ENCODE measurements at places on chromosomes 1 and 21.

- DNase-seq: no peak
These were observed 1.9 kb downstream of the PODN start for GRCh38 chr1:53063744-53064515.

DNA sequence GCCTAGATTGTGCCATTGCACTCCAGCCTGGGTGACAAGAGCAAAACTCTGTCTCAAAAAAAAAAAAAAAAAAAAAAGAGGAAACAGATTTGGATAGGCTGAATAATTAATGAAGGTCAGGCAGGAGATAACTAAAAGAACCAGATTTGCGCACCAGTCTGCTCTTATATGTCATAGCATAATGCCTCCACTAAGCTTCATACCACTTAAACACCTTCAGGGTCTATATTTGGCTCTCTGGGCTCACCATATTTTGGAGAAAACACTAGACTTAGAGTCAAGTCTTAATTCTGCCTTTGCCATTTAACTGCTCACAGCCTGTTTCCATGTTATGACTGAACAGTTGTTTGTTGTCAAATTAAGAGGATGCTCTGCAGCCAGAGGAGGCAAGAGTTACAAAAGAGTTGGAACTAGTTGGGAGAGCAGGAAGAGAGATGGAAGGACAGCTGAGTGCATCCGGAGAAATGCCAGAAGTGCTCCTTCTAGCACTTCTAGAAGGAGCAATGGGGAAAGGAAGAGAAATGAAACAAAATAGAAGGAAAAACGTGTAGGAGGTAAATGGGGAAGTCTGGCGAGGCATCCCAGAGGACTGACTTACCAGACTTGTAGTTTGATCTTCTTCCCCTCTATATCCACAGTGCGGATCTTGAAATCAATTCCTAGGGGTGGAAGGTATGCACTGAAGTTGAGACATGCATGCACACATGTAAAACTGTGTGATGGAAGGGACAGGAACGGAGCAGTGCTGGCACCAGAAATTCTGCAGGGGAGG lies 1.8 kb downstream of the RAB13 start:
- DNase-seq: no peak

DNA sequence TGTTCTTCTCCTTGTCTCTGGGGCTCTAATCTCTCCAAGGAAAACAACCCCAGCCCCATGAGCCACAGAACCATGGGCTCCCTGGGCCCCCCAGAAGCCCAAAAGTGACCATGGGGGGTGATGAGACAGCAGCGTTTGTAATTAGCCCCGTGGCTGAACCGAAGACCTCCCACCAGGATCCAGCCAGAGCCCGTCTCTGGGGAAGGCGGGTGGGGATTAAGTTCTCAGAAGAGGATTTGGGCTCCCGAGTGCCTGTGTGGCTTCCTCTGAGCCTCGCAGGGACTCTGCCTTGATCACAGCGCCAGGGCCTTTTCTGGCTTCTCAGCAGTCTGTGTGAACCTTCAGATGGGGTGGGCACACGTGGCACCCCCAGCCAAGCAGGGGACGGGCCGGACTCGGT lies 77.0 kb downstream of the ALPL start:
- DNase-seq: no peak

- DNase-seq: no peak
These were observed 3.3 kb downstream of the TMEM53 start for GRCh38 chr1:44670751-44671640.

- no peak for DNase-seq
These were observed 260.5 kb upstream of the ADGRL2 start for GRCh38 chr1:81540216-81540615.

- peak; percentile 46 for DNase-seq
These were observed 199.4 kb upstream of the EDN2 start for GRCh38 chr1:41683681-41684500.

DNA sequence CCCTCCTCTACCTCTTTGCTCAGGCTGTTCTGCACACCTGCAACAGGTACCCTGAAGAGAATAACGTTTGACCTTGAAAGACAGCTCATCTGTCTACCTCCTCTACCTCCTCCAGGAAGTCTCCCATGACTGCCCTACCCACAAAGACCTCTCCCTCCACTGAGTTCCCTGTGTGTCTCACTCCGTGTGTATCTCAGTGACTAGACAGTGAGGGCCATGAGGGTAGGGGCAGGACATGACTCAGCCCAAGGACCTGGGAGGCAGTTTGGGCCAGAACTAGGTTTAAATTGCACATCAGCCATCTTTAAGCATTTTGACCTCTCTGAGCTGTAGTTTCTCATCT lies 32.0 kb upstream of the LRP8 start:
- no peak for DNase-seq

DNA sequence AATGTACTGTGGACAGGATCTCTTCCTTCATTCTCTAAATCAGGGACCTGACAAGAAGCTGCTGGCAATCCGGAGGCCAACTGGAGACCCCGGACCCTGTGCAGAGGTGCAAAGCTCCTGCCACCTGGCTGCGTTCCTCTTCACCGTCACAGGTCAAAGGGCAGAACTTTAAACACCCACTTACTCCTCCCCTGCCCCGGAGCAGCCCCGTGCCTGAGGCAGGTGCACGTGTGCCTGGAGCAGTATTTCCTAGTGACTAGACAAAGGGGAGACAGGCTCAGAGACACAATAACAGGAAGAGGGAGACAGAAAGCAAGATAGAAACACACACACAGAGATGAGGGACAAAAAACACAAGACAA lies 6.6 kb upstream of the PIGC start:
- no peak for DNase-seq

GRCh38 chr1:118983558-118984041 lies 4.5 kb downstream of the TBX15 start:
- DNase-seq: peak; percentile 83

DNA sequence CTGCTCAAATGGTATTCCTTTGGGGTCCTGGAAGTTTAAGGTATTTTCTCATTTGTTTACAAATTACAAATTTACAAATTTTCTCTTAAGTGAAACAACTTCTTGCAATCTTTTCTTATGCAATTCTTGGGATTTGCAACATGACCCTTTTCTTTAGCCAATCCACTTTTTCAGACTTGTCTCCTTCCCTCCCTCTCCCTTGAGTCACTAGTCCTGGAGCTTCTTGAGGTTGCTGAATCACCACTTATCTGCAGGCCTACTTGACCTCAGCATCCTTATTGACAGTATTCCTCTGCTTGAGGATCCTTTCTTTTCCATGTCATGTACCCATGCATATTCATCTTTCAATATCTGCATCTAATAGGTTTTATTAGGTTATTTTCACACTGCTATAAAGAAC lies 302.8 kb upstream of the ADAMTS5 start:
- peak; percentile 38 for DNase-seq

GRCh38 chr1:200640963-200641401 lies 20.4 kb upstream of the KIF14 start:
- no peak for DNase-seq

GRCh38 chr21:32329776-32330175 lies 31.1 kb downstream of the MRAP start:
- DNase-seq: no peak

DNA sequence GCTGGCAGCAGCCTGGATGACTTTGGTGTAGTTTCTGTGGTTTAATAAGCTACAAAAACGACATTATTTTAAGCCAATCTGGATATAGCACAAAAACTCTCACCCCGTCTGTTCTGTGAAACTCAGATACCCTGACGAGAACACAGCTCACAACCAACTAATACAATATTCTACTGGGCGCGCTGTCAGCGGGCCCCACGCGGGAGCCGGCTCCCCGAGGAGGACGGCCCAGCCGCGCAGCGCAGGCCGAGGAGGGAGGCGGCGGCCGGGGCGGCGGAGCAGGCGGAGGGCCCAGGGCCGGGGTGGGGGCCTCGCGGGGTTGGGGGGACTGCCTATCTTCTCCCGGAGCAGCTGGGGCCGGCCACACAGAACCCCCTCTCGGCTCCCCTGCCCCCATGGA lies 87.2 kb upstream of the POU3F1 start:
- no peak for DNase-seq

DNA sequence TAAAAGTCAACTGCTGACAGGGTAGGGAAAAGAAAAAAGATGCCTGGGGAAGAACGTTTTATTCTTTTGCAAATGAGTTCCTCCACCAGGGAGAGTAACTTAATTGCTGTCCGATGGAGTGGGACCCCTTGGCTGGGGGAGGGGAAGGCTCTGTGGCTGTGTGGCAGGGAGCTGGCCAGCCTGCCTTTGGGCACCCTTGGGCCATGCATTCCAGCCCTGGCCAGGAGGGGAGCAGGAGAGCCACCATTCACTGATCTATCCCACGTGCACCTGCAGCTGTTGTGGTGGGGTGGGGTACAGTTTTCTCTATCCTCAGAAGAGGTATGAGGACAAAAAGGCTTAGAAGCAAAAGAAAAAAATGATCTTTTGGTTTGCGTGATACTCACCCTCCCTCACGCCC lies 116.9 kb downstream of the KCNK1 start:
- DNase-seq: no peak

DNA sequence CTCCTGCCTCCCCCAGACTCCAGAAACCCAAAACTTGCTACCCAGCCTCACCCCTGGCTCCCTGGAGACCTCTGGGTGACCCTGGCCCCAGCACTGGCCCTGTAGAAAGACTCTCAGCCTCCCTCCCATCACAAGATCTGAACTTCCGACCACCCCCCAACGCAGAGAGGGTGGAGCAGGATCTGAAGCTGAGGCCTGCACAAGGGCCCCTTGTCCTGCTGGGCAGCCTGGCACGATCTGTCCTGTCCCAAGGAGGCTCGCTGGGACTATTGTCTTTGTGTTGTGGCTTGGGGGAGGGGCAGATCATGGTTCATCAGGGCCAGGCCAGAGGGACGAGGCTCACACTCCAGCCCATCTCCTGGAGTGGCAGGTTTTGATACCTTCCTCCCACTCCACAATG lies 20.0 kb downstream of the PHLDA3 start:
- no peak for DNase-seq

GRCh38 chr21:44043613-44044012 lies 31.5 kb downstream of the TRAPPC10 start:
- no peak for DNase-seq

DNA sequence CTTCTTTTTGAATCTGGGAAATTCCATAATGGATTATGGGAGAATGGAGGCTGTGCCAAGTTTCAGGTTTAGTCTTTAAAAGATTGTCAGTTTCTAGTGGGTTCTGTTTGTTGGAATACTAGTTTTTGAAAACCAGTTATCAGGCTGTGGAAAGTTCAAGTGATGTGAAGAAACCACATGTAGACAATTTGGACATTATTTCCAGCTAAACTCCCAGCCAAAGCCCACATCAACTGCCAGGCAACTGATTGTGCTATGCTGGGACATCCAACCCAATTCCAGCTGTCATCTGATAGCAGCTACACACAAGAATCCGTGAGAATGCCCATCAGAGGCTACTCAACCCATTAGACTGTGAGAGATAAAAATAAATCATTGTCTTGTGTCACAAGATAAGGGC lies 546.1 kb upstream of the ADAMTS5 start:
- DNase-seq: no peak

GRCh38 chr1:202791077-202791747 lies 17.0 kb downstream of the KDM5B start:
- no peak for DNase-seq

DNA sequence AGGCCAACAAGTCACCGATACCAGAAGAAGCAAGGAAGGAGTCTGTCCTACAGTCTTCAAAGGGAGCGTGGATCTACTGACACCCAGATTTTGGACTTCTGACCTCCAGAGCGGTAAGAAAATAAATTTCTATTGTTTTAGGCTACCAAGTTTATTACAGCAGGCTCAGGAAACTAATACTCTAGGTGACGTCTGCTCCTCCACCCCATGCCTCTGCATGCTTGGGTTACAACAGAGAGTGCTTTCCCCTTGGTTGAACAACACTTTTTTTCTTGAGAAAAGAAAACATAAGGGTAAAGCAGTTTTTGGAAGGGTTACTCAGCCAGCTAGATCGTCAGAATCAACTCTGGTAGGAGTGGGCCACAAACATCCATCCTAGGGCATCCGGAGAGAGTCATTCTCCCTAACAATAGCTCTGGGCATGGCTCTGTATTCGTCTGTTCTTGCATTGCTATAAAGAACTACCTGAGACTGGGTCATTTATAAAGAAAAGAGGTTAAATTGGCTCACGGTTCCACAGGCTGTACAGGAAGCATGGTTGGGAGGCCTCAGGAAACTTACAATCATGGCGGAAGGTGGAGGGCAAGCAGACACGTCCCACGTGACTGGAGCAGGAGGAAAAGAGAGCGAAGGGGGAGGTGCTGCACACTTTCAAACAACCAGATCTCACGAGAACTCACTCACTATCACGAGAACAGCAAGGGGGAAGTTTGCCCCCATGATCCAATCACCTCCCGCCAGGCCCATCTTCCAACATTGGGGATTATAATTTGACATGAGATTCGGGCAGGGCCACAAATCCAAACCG lies 22.2 kb upstream of the DNAJC11 start:
- no peak for DNase-seq

- DNase-seq: no peak
These were observed 2.2 kb upstream of the EPHA2 start for GRCh38 chr1:16158025-16158424.

DNA sequence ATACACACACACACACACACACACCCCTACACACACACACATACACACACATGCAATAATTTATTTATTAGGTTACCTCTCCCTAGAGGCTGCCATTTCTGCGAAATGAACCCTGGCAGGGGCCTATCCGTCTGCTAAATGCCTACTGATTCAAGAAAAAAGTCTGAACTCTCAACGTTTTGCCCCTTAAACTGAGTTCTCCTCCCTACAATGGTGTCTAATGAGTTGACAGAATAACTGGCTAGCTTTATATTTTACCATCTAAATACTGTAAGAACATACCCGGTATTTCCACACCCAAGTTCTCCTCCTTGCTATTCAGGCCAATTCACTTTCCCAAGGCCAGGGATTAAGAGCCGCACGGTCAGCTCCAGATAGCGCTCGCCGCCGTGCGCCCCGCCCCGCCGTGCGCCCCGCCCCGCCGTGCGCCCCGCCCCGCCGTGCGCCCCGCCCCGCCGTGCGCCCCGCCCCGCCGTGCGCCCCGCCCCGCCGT lies 339 bp upstream of the RNPC3 start:
- peak; percentile 55 for DNase-seq

DNA sequence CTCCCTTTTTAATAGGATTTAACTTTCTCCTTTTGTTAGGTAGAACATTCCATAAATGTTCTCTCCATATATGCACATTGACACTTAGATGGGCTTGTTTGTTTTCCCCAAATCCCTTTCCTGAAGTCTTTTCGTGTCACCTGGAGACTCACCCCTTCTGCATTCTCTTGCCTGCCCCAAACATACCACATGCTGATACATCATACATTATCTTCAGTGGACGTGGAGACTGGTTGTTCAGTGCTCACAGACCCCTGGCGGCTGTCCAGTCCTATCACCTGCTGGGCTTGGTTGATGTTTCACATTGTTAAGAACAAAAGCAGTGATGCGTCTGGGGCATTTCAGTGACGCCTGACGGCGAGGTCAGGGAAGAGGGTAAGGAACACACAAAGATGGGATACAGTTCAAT lies 22.2 kb downstream of the FMOD start:
- no peak for DNase-seq

GRCh38 chr1:156961709-156962108 lies 41.3 kb downstream of the LRRC71 start:
- DNase-seq: no peak

GRCh38 chr21:41442481-41443186 lies 16.6 kb downstream of the MX1 start:
- DNase-seq: no peak

GRCh38 chr1:22597301-22597965 lies 34.1 kb downstream of the EPHA8 start:
- no peak for DNase-seq

Measured in MG63 (cell line).